ENCODE measurements at places on chromosomes 6 and 20. TPM values are rescaled to one million over a fixed set of nuclear protein-coding genes. Genes with fewer than 3 reads are reported as not detected.

DNA sequence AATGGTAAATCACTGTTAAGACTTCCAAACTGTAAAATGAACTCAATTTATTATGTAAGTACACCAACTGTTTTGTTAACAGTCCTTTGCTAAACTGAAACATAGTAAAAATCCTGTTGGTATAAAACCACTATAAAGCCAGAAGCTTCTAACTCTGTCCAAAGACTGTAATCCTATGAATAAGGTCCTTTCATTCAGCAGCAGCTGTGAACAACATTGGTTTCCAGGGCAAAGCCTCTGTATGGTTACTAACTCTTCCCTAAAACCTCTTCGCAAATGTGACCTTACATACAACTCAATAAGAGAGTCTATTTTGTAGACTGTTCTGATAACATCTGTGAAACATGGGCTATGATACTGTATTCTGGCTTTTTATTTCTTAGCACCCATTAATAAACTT is 40.1 kb downstream of the NUP153 start:
- DNase-seq, result no peak

DNA sequence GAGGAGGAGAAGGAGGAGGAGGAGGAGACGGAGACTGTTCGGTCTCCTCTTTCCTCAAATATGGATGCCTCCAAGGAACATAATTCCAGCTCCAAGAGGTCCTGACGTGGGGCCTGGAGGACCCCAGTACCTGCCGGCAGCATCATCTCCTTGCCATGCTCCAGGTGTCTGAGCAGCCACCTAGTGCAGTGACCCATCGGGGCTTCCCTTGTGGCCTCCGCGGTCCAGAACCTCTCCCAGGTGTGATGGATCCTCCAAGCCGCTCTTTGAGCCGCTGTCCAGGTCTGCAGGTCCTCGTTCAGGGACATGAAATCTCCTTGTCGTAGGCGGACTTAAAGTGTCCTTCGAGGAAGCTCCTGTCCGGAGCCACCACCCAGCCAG is 35.8 kb upstream of the HLA-C start:
- DNase-seq, result no peak

DNA sequence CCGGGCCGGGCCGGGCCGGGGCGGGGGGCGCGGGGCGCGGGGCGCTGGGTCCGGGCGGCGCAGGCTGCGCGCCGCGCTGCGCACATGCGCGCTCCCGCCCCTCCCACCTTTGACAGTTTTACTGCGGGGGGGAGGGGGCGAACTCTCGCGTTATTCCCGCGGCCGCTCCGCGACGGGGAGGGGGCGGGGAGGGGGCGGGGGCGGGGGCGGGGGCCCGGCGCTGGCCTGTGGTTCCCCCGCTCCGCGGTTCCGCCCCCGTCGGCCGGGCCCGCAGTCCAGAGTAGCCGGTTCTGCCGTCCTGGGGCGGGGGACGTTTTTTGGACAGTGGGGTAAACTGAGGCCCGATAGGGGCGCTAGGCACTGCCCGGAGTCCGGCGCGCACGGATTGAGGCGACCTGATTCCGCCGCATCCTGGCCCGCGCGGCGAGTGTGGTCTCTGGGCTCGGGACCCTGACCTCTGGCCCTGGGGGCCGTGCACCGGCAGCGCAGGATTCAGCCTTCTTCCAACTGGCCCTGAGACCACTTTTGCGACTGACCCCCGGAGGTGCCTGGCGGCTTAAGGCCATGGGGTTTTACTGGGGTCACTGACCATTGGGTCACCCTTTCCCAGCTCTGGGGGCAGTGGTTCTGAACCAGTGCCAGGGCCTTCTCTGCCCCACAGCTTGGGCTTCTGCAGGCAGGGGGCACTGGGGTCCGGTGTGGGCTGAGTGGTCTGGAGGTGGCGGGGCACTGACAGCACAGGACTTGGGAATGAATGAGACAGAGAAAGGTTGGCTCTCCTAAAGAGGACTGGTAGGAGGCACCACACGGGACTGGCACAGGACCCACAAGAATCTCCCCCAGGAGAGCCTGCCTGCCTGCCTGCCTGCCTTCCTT is at the start of gene ZNF512B:
Gene ZNF512B, minus strand, starts transcription at position 93 of the 876 bp plus-strand sequence. CDS start 1,980 bp downstream, outside the sequence.
- peak; percentile 25 for DNase-seq

OR2H2 gene
- total RNA-seq, result not detected

NCOA5 gene
- 8.8 TPM for total RNA-seq

TULP1 gene
- not detected for total RNA-seq
